ENCODE measurements at places on chromosomes 1 and 21. TPM values are rescaled to one million over a fixed set of nuclear protein-coding genes. Genes with fewer than 3 reads are reported as not detected.

DNA sequence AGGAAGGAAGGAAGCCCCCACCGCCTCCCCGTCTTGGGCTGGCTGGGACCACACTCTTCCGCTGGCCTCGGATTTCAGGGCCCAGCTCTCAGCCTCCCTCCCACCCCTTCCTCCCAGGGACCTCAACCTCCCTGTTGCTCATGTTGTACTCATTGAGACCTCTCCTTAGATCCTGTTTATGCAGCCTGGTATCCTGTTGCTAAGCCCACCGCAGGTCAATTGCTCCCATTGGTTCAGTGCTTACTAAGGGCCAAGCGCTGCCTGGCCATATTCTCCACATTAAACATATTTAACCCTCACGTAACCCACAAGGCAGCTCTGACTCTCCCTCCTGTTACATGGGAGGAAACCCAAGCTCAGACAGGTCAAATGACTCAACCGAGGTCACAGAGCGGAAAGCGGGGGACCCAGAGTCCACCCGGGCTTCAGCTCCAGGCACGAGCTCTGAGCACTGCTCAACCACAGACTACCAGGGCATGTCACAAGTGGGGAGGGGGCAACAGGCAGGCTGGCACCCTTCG, 23.2 kb upstream of the H6PD start:
- no peak for DNase-seq
- no peaks in the 10 kb centered on the region for H3K27me3 ChIP-seq
- H3K4me3 ChIP-seq: no peak overlapping the region
- H3K27ac ChIP-seq: no peak overlapping the region
- no peaks in the 10 kb centered on the region for H3K4me1 ChIP-seq

DNA sequence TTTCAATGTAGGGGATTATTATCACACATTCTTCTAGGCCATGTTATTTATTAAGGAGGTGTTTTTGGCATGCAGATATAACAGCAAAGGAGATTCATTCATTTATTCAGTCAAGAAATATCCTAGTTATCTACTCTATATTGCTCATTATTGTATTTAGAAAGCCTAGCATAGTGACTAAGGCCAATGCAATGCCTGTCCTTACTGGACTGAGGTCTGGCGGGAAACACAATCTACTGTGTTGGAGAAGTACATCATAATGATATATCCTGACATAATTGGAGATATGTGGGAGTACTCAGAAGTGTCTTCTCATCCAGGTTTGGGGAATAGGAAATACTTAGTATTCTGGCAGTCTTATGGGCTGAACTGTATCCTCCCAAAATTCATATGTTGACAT, 421.5 kb upstream of the USP24 start:
- H3K4me3 ChIP-seq: no peak overlapping the region
- H3K27me3 ChIP-seq: no peaks in the 10 kb centered on the region
- H3K36me3 ChIP-seq: no peaks in the 10 kb centered on the region
- no peak overlapping the region for H3K27ac ChIP-seq

GRCh38 chr1:225446595-225446960, 18.7 kb upstream of the LBR start:
- no peaks in the 10 kb centered on the region for H3K36me3 ChIP-seq
- H3K27me3 ChIP-seq: no peaks in the 10 kb centered on the region
- H3K4me1 ChIP-seq: peaks cover 42% of the 10 kb centered on the region
- no peak for DNase-seq
- no peak overlapping the region for H3K27ac ChIP-seq
- H3K4me3 ChIP-seq: no peak overlapping the region

GRCh38 chr21:41557884-41558283, 49.9 kb upstream of the TMPRSS2 start:
- peaks cover 20% of the 10 kb centered on the region for H3K4me1 ChIP-seq
- no peaks in the 10 kb centered on the region for H3K27me3 ChIP-seq
- H3K27ac ChIP-seq: no peak overlapping the region
- H3K36me3 ChIP-seq: no peaks in the 10 kb centered on the region
- H3K4me3 ChIP-seq: no peak overlapping the region

GRCh38 chr1:18951818-18952391, 4.6 kb downstream of the IFFO2 start:
- no peaks in the 10 kb centered on the region for H3K27me3 ChIP-seq
- no peak overlapping the region for H3K4me3 ChIP-seq
- no peaks in the 10 kb centered on the region for H3K36me3 ChIP-seq
- no peak for DNase-seq

The STIL gene
- total RNA-seq: 0.52 TPM

DNA sequence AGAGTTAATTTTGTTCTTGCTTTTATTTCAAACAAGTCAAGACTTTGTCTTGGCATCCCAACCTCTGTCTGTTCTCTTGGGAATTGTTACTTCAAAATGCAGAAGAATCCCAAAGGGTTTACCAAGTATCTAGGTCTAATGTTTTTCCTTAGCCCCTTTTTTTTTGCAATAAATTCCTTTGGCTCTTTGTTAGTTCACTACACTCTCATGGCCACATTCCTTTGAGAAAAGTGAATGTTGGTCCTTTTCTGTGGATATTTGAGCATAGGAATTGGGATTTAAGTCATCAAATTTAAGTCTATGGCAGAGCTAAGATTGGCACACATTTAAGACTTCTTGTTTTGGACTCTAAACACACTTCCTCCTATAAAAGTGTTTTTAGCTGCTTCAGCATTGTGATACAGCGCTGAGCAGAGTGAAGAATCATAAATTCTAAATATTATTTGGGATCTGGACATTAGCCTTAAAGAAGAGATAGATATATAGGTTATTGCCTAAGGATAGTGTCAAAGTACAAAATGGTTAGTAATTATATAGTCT, 1.9 kb downstream of the BTF3L4 start:
- H3K4me1 ChIP-seq: peaks cover 41% of the 10 kb centered on the region
- peak overlapping the region; percentile 98 for H3K27ac ChIP-seq
- H3K27me3 ChIP-seq: no peaks in the 10 kb centered on the region
- DNase-seq: no peak

- peaks cover 32% of the 10 kb centered on the region for H3K36me3 ChIP-seq
- H3K27me3 ChIP-seq: no peaks in the 10 kb centered on the region
- no peak for DNase-seq
- no peaks in the 10 kb centered on the region for H3K4me1 ChIP-seq
Measured at GRCh38 chr1:24664507-24665033, 21.5 kb downstream of the SRRM1 start.

- no peak for DNase-seq
- no peak overlapping the region for H3K4me3 ChIP-seq
Measured at GRCh38 chr1:46991083-46991923, 32.2 kb upstream of the CYP4X1 start.

- no peak overlapping the region for H3K27ac ChIP-seq
- DNase-seq: no peak
- no peaks in the 10 kb centered on the region for H3K27me3 ChIP-seq
- no peak overlapping the region for H3K4me3 ChIP-seq
Measured at GRCh38 chr1:79430437-79430836, 423.9 kb upstream of the ADGRL4 start.

The KIAA1614 gene
- total RNA-seq: 4.3 TPM

DNA sequence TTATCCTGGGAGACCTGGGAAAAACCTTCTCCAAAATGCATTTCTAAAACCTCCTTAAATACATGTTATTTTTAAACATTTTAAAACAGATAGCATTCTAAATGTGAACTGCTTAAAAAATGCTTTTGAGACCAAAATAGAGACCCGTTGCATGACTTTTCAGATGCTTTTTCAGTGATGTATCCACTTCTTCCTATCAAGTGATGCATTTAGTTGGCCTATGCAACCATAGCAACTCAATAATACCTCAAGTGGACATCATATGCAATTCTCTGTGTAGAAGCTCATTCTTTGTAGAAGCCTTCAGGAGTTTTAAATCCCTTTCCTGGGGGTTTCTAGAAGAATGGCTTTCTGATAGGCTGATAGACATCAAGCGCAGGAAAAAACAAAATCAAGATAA, 94.5 kb upstream of the RAVER2 start:
- H3K4me3 ChIP-seq: no peak overlapping the region
- H3K27me3 ChIP-seq: no peaks in the 10 kb centered on the region
- no peaks in the 10 kb centered on the region for H3K4me1 ChIP-seq
- no peak overlapping the region for H3K27ac ChIP-seq

DNA sequence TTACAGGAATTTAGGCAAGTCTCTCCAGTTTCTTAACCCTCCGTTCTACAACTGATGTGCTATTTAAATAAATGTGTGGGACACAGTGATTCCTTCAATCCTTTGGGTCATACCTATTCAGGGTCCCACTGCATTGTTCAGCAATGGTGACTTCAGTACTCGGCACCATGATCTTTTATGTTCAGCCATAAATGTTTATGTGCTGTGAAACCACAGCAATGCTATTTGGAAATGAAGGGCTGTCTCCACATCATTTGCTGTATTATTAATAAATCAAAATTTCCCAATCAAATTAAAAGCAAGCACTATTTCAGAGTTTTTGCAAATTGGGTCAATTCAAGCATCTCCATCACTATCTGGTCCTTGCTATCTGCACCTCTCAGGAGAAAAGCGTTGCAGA, 84.8 kb downstream of the NR5A2 start:
- H3K27ac ChIP-seq: no peak overlapping the region
- no peak for DNase-seq
- H3K36me3 ChIP-seq: peaks cover 9% of the 10 kb centered on the region
- no peak overlapping the region for H3K4me3 ChIP-seq

DNA sequence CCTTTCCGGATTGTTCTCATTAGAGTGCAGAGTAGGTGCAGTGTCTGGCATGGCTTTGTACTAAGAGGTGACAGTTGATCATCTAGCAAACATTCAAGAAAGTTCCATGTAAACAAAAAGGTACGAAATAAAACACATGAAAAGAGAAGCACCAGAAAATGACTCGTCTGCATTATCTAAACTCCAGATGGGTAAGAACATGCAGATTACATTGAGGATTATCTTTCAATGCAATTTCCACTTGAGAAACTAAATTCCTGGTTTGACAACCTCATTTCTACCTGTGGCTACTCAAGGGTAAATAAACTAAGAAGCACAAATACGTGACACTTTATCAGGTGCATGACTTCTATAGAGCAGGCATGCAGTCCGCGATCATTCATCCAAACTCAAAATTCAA, 17.6 kb downstream of the SLC30A10 start:
- H3K27me3 ChIP-seq: no peaks in the 10 kb centered on the region
